Inflammatory macrophage treated with lipopolysaccharide for 1 hour (primary cell): ENCODE measurements at places on chromosomes 7 and 10.

DNA sequence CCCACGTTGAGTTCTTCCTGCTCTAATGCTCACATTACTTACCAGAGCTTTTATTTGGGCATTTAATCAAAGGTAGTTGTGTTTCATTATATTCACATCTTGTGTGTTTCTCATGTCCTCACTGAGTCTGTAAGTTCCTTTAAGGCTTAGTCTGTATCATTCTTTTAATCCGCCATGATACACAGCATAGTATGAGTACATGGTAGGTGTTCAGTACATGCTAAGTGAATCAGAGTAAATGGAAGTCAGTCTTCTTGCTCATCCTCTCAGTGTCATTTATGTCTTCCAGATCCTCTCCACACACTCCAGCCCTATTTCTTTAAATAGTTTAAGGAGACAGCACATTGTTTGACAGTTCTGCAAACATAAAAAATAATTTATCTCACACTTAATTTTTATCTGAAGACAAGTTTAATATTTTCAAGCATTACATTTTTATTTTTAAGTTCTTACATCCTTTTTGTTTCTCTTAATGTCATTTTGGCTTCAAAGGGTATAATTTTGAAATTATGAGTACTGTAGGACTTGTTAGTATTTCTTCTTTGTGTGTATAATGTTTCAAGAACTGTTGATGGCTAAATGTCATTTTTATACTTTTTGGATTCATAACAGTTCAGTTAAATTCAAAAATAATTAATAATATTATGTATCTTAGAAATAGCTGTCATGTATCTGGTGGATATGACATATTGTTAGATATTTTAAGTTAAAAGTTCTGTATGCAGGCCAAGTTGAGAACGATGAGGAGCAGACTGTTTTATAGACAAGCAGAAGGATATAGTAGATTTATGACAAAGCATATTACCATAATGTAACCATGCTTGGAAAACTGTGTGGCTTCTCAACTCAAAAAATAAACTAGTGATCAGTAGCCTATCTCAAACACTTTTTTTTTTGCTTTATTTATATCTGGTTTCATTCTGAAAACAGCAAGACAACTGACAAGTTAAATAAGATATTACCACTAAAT is 342.7 kb downstream of the LRMDA start:
- no peak for DNase-seq

GRCh38 chr10:13809427-13809826 is 222.7 kb downstream of the PRPF18 start:
- DNase-seq: no peak

DNA sequence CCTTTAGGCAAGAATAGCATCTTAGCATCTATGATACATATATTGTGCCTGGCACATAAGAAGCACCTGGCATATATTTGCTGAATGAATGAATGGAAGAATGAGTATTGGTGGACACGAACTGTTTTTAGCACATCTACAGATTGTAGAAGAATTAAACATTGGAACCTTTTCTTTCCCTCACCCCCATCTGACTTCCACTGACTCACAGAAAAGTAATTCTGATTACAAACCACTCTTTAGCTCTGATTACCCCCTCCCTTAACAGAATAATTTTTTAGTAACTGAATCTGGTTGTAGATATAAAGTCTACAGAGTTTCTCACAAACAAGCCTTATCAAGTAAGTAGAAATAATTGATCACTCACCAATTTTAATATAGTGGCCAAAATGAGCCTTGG is 31.9 kb downstream of the SLC26A4 start:
- DNase-seq: no peak

- DNase-seq: no peak
Measured at GRCh38 chr7:111516612-111517011, 45.7 kb downstream of the IMMP2L start.

- peak; percentile 86 for DNase-seq
Measured at GRCh38 chr10:77836299-77836820, 90.2 kb downstream of the DLG5 start.

DNA sequence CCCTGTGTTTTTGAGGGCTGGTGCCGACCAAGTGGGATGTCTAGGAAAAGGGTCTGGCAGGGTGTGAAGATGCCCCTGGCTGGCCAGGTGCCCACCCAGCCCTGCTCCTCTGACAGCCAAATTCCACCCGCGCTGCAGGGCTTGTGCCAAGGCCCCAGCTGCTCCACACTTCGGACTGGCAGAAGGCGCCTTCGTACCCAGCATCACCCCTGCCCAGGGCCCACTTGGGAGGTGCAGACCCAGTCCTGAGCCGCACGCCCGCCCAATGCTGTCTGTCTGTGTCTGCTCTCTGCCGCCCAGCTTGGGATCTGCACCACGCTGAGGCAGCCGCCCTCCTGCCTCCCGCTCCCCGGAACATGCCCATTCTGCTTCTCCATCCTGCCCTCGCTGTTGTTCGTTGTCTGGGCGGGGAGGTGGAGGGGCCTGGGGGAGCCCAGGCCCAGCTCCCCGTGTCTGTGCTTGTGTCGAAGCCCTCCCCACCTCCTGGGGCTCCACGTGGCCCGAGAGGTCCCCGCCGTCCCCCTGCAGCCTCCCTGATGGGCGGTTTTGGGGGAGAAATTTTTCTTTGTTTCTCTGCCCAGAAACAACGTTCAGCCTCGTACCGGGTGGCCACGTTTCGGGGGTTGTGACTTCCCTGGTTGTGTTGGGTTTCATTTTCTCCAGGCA is 36.9 kb upstream of the PPIF start:
- DNase-seq: no peak

- DNase-seq: no peak
Measured at GRCh38 chr7:20165146-20165510, 52.1 kb downstream of the MACC1 start.

GRCh38 chr7:156907656-156908055 is 14.7 kb upstream of the LMBR1 start:
- no peak for DNase-seq

DNA sequence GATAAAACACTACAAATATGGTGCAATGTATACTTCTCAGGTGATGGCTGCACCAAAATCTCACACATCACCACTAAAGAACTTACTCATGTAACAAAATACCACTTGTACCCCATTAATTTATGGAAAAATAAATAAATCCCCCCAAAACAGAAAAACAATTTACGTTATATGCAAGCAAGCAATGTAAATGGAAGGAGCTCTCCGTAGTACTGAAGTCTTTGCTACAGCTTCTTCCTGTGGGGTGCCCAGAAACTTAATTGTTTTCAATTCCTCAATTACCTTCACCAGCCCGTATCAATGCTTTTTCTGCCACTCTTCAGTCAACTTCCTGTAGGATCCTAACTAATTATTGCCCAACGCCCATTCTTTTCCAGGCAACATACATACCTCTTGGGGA is 138.1 kb downstream of the RELN start:
- DNase-seq: no peak

DNA sequence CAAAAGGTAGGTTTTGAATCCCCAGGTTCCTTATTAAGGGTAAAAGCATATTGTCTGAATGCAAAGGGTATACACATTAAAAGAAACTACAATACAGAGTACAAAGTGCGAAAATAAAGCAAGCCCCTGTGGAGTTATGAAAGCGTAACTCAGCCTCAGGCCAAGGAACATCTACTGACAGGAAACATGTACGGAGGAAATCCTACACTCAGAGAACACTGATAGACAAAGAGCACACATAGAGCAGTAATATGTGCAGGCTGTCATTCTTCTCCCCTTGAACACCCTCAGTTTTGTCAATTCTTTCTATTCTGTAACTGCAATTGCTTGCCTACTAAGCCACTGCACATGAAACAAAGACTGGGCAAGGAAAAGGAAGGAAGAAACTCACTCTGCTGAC is 150.2 kb downstream of the DGKB start:
- no peak for DNase-seq

DNA sequence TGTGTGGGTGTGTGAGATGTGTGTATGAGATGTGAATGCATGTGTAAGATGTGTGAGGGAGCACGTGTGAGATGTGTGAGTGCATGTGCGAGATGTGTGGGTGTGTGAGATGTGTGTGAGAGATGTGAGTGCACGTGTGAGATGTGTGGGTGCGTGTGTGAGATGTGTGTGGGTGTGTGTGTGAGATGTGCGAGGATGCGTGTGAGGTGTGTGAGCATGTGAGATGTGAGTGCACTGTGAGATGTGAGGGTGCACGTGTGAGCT is 31.0 kb downstream of the PPIF start:
- DNase-seq: no peak

DNA sequence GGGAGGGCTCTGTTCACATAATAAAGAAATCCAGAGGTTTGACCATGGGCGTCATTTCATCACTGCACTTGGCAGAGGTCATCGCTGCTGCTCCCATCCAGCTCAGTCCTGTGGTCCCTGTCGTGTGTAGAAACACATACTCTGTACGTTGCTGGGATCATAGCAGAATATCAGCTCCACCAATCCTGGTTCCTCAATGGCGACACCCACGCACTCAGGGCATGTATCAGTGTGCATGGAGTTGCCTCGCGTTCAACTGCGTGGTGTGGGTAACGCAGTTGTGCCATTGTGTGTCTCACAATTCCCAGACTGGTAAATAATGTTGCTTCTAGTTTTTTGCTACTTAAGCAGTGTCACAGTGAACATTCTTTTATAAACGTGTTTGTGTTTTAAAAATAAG is 111.1 kb downstream of the LHPP start:
- DNase-seq: peak; percentile 10

- no peak for DNase-seq
Measured at GRCh38 chr7:138755331-138755747, 42.5 kb upstream of the TMEM213 start.

DNA sequence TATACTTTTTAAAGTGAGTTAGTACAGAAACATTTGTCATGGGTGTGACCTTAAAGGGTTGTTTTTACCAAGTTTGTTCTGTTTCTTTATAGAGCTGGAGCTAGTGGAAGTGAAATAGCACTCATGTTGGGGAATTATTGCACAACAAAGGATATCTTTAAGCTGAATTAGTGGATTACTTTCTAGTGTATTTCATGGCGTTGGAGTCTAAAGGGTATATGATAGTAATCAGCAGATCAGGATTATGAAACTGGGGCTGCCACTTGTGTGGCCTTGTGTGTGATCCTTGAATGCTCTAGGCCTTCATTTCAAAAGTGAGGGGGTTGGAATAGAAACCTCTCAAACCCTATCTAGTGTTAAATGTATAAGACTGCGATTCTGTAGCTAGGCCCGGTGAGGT is 123.6 kb downstream of the LYZL1 start:
- DNase-seq: peak; percentile 46

GRCh38 chr7:116984511-116984910 is 31.2 kb downstream of the ST7 start:
- no peak for DNase-seq

GRCh38 chr7:109549471-109550193 is 980.0 kb downstream of the DNAJB9 start:
- DNase-seq: no peak

DNA sequence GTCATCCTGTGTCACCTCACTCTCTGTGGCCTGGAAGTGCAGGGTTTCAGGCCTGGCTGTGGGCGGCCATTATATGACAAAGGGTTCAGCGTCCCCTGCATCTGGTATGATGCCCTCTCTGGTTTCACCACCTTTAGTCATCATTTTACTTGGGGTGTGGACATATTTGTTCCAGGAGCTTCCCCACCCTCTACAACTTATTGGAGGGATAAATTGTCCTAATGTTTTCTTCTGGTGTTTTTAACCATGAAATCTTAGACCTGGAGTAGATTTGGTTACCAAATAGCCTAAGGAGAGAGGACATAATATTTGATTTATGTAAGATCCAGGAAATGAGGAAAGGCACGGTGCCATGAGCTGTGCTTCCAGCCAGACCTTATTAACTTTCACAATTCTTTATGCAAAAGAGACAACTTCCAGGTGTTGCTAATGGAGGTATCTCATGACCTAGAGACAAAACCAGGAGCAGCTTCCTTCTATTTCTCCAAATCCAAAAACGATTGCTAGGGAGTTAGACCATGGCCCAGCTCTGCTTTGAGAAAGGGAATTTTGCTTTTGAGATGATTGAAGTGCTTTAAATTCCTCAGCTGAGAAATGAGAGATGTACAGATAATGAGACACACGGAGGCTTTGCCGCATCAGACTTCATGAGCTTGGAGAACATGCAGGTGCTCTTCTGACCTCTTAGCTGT is 20.9 kb downstream of the WBP1L start:
- DNase-seq: no peak

- no peak for DNase-seq
Measured at GRCh38 chr10:8070440-8070839, 16.0 kb downstream of the GATA3 start.

GRCh38 chr7:151215396-151215795 is 5.1 kb upstream of the H2BK1 start:
- DNase-seq: no peak

DNA sequence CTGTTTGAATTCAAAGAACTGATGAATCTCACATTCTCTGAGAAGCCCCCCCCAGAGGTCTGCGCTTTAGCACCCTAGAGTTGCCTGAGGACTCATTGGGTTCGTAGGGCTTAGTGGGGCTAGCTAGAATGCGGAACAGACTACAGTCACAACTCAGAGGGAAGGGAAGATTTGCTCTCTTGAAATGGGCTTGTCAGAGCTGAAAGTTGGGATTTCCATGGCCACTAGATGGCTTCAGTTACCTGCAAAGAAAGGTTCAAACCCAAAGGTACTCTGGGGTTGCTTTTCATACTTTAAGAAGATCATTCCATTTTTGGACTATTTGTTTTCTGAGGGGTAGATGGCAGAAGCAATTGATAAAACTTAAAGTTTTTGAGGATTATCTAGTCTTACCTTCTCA is 205.0 kb downstream of the BBS9 start:
- no peak for DNase-seq

DNA sequence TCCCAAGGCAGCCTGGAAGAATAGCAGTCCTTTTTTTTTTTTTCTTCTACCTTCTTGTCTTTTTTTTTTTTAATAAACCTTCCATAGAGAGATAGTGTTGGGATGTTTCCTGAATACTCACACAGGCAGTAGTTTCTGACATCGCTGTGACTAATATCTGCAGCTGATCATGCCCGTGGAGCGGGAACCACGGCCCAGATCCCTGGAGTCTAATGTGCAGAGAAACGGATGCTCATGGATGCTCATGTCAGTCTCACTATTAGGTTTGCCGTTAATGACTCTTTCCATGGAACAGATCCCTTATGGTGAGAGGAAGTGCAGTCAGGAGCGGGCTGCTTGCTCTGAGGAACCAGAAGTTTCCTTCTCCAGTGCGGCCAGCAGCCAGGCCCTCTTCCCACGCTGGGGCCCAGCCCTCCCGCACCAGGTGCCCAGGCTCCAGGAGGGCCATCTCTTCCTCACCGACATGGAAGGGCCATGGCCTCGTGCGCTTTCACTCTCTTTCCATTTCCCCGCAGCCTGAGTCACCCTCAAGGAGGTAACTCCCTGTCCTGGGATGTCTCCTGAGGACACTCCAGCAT is 132.5 kb downstream of the WDR37 start:
- no peak for DNase-seq

DNA sequence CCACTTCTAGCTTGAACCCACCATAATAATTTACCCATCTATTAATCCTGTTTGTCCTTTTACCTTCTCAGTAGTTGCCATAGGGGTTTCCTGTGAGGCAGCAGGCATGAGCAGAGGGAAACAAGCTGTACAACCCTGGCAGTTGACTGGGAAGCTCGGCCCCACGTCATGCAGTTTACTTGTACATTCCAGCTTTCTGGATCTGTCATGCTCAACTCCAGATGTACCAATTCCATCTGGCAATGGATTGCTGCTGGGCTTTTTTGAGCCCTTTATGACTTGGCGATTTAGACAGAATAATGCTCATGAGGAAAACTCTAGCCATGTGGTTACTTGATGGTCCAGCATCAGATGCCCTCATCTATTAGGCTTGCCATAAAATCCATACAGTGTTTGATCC is 112.5 kb downstream of the GNAI1 start:
- DNase-seq: no peak

GRCh38 chr10:15804109-15804508 is 56.2 kb downstream of the MINDY3 start:
- no peak for DNase-seq
